ENCODE measurements at places on chromosomes 2 and 18.

GRCh38 chr2:231717281-231718171 lies 9.2 kb downstream of the PTMA start:
- DNase-seq, result no peak

GRCh38 chr2:24262421-24262970 lies 87.6 kb downstream of the FAM228A start:
- DNase-seq, result no peak

- no peak for DNase-seq
Observed at GRCh38 chr2:60296219-60296955, 257.1 kb downstream of the BCL11A start.

DNA sequence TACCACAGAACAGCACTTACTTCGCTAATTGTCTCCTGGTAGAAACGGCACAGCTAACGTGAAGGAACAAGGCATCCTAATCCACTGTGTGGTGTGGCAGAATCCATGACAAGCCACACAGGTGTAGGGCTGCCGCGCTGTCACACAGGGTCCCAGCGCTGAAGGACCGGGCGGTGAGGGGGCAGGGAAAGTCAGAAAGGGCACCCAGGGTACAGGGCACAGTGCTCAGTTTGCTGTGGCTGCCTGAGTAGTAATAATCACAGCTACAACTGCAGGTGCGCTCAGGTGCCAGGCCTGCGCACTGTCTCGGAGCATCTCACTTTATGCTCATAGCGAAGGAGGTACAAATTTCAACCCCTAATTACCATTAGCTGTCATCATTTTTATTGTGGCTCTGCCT lies 55.2 kb upstream of the CAB39 start:
- DNase-seq, result no peak

GRCh38 chr2:42063431-42064171 lies 15.8 kb downstream of the PKDCC start:
- DNase-seq, result no peak

DNA sequence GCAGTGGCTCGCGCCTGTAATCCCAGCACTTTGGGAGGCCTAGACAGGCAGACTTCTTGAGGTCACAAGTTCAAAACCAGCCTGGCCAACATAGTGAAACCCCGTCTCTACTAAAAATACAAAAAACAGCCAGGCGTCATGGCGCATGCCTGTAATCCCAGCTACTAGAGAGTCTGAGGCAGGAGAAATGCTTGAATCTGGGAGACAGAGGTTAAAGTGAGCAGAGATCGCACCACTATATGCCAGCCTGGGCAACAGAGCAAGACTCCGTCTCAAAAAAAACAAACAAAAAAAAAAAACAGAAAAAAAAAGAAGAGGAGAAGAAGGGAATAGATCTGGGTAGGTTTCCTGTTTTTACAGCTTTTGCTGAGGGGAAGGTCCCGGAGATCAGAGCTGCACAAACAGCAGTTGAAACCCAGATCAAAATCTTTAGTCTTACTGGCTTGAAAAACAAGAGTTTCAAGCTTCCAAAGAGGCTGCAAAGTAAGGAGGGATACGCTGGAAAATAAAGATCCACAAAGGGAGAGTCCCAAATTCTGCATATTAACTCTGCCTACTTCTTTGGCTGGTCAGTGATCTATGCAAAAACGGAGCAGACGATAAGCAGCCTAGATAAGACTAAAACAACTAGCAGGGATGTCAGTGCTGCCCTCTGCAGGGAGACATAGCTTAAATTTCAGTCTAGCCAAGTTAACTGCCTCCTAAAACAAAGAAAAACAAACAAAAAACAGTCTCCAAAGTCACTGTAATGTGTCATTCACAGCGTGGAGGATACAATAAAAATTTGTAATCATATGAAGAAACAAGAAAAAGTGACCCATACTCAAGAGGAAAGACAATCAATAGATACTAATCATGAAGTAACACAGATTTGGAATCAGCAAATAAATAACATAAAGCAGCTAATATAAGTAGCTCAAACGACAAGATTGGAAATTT lies 74.1 kb downstream of the TLK1 start:
- peak; percentile 60 for DNase-seq

- DNase-seq, result no peak
Observed at GRCh38 chr18:21996351-21996826, 173.0 kb upstream of the GATA6 start.

- DNase-seq, result no peak
Observed at GRCh38 chr2:182818925-182819324, 47.5 kb downstream of the FRZB start.

DNA sequence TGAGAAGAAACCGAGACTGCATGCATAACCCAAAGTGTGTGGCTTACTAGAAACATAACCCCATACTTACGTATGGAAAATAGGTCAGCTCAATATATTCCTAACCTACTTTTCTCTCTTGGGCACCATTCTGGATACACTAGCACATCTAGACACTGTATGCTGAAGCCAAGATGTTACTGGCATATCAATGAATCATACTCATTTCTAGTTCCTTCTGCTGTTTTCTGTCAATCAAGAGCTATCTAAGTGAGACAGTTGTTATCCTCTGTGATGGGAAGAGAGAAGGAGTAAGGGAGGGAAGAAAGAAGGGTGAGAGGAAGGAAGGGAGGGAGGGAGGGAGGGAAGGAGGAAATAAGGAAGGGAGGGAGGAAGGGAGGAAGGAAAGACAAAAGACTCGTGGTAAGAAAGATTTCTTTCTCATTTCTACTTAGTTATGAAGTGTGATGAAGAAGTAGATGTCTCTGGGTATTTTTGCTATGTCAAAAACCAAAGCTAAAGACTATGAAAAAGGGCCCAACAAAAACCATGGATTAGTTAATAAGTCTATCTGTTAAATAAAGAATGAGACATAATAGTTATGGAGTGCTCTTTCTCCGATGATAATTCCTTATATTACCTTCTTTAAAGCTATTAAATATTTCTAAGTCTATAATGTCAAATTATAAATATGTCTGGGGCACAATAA lies 248.4 kb downstream of the ZNF521 start:
- DNase-seq, result no peak

DNA sequence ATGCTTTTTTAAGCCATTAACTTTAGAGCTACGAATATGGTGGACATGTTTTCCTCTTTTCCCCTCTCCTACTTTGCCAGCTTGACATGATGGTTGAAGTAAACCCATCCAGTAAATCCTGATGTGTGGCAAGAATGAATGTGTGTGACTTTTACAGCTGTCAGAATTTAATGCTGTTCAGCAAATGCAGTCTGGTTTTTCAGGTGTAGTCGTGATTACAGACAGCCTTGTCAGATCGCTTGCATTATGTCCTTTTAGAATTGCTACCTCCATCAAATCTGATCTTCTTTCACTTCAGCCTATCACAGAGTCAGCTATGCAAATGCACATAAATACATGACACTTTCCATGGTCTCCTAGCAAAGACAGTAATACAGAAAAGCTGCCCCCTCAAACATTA lies 278.5 kb downstream of the FBXO15 start:
- no peak for DNase-seq

DNA sequence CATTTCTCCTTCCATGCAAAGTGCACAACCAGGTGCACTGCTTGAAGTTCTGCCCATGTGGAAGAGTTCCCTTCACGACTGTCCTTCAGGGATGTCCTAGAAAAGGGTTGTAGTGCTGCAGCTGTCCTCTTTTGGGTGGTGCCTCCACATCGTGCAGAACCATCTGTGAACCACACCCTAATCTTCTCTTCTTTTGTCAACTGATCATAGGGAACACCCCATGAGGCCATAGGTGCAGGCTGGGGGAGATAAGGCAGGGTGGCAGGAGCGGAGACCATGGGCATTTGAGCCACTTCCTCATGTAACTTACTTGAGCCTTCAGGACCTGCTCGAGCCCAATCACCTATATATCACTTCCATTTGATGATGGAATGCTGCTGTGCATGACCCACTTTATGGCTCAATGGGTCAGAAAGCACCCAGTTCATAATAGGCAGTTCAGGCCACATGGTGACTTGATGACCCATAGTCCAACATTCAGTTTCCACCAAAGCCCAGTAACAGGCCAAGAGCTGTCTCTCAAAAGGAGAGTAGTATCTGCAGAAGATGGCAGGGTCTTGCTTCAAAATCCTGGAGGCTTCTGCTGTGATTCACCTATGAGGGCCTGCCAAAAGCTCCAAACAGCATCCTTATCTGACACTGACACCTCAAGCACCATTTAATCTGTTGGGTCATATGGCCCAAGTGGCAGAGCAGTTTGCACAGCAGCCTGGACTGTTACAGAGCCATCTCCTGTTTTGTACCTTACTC lies 84.7 kb upstream of the CYRIA start:
- no peak for DNase-seq

- DNase-seq, result no peak
Observed at GRCh38 chr18:8253944-8254343, 355.3 kb upstream of the RAB12 start.

DNA sequence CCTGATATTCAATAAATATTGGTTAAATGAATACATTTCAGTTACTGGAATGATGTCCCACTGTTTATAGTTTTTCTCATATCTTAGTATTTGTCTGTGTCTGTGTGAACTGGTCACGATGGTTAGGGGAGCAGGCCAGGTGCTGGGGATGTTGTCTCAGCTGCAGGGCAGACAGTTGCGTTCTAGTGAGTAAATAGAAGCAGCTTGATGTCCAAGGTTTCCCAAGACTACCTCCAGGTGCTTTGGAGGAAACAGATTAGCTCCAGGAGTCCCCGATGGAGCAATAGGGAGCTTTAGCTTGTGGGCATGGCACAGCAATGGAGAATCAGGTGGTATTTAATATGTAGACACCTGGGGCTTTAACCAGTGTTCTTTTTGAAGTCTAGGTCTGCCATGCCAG lies 75.5 kb downstream of the GULP1 start:
- DNase-seq, result no peak

GRCh38 chr2:86284401-86284841 lies 53.0 kb downstream of the REEP1 start:
- DNase-seq, result no peak

DNA sequence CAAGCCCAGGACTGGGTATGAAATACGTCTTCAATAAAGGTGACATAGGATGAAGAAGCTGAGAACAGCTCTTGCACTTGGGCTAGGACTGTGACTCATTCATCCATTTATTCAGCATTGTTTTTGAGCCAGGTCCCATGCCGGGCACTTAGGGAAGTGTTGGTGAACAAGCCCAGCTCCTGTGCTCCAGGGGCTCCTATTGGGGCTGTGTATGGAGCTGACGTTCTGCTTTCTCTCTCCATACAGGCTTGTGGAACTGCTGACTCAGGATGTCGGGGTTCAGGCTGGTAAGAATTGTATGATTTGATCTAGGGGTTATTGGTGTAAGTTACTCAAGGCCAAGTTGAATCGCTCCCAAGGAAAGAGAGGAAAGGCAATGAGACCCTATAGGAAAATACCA lies 24.0 kb downstream of the MYO7B start:
- DNase-seq, result no peak

DNA sequence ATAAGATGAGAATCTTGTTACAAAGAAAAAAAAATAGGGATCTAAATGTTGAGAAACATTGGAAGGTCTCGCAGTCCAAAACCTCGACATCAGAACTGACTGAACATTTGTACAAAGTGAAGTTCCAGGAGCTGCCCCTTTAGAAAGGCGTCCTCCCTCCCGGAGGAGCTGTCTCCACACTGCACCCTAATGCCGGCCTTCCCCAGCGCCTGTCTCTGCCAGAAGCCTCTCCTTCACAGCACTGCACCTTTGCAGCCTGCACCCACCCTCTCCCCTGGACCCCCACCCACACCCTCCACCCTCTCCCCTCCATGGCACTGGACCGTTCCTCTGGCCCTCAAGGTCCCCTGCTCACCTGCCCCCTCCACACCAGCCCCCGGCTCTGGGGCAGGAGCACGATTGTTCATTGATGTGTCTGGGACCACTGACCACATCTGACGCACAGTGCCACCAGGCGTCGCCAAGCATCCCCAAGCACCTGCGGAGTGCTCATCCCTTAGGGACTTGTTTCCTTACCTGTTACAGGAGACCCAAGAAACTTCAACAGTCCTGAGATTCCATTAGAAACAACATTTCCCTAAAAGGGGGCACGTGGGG lies 90.3 kb upstream of the SNTG2 start:
- DNase-seq, result no peak

DNA sequence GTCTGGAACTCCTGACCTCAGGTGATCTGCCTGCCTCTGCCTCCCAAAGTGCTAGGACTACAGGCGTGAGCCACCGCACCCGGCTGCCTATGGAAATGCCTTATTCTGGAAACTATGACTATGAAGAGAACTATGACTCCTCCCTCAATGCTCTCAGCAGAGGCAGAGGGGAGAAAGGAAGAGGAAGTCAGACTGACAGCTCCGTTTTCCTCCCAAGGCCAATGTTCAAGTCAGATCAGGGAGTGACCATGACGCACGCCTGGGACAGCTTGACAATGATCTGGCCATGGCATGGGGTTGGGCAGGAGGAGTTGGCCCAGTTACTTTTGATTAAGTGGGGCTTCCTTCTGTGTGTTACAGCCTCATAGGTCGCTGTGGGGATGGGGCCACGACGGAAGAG lies 44.3 kb upstream of the MRPL33 start:
- no peak for DNase-seq

DNA sequence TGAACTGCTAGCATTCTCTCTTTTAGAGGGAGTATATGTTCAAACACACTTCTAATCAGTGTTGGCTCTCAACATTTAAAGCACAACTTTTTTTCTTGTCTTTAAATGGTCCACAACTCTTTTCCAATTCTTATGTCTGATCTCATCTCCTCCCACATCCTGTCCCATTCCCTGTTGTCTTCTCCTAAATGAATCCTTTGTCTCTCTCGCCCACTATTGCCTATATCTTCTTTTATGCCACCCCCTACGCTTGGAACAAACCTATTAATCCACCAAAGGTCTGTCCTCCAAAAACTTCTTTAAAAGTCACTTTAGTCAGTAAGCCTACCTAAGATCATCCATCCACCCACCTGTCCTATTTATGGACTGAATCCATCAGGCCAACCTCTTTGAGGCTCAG lies 235.5 kb upstream of the SMAD7 start:
- no peak for DNase-seq

DNA sequence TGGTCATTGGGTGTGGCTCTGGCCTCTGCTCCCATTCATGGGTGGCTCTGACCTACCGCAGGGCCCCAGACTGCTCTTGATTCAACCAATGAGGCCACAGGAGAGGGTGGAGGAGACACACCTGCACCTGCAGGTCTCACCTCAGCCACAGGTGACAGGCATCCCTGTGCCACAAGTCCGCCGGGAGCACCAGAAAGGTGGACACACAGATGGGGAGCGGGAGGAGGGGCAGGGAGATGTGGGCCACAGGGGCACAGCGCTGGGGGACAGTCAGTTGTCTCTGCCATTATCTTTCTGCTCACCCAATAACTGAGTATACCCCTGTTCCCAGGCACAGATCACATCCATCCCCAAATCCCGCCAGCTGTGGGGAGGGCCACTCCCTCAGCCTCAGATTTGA lies 189.1 kb upstream of the SALL3 start:
- no peak for DNase-seq

DNA sequence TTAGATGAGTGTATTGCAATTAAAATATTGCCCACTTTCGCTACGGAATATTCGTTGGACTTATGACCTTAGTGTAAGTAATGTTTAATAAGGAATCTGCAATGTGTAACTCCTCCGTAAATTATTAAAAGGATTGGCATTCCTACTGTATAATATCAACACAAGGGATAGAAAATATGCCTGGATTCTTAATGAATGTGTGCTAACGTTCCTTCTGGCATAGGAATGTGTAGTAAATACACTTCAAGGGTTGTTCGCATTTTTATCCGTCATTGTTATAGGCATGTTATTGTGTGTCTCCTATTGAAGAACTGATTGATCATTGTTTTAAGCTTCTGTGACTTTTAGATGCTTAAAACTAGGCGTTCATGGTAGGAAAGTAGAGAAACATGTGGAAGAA lies 134.5 kb downstream of the NEDD4L start:
- no peak for DNase-seq

- DNase-seq, result no peak
Observed at GRCh38 chr2:43073401-43073825, 153.0 kb downstream of the ZFP36L2 start.

All from activated CD4-positive, alpha-beta T cell treated with anti-CD3 and anti-CD28 coated beads, Interleukin-2, amount 50 U/mL, for 1 hour (primary cell).